ENCODE measurements at places on chromosomes 13 and 19.

DNA sequence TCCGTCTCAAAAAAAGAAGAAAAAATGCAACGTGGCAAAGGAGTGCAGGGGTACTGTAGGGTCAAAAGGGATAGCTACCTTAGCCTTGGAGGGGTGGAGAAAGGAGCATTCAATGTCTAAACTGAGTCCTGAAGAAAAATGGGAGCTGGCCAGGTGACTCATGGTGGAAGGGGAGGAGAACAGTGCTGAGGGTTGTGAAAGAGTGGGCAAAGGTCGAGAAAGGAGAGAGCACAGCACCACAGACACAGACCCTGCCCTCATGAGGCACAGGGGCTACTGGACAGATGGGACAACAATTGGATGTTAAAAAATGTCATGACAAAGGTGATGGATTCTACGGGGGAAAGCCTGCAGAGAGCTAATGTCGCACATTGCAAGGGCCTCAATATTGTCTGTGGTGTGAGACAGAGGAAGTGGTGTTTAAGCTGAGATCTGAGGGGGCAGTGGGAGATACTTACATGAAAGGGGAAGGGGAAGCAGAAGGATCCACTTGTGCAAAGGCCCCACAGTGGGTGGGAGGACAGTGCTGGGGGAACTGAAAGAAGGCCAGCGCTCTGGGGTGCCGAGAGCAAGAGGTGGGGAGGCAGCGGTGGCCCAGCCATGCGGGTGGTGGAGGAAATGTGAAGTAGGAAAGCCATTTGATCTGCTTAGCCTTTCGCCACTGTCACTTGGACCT, 42.9 kb upstream of the URAD start:
- DNase-seq, result no peak

GRCh38 chr13:97125810-97126738, 96.1 kb upstream of the MBNL2 start:
- DNase-seq, result peak; percentile 36

- no peak for DNase-seq
Measured at GRCh38 chr19:11296264-11296663, 304 bp downstream of the TSPAN16 start.

- no peak for DNase-seq
Measured at GRCh38 chr13:111114362-111115060, 599 bp upstream of the ARHGEF7 start.

DNA sequence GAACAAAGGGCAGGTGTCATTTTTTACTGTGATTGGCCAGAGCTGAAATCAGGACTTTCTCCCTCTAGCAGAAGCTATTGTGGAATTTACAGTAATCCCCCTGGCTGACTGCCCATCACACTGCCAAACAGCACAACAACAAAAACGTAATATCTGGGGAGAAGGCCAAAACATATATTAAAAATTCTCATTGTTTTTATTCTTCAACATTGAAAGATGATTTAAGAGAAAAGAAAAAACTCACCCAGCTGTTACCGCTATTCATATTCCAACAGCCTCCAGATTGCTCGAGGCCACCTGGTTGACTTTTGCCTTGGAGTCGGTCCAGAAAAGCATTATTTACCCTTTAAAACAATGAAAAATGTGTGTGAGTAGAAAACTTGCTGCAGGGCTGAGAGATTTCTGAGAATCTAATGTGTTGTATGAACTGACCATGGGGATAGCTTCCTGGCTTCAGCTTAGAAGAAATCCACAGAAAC, 97.2 kb downstream of the EPSTI1 start:
- peak; percentile 28 for DNase-seq

DNA sequence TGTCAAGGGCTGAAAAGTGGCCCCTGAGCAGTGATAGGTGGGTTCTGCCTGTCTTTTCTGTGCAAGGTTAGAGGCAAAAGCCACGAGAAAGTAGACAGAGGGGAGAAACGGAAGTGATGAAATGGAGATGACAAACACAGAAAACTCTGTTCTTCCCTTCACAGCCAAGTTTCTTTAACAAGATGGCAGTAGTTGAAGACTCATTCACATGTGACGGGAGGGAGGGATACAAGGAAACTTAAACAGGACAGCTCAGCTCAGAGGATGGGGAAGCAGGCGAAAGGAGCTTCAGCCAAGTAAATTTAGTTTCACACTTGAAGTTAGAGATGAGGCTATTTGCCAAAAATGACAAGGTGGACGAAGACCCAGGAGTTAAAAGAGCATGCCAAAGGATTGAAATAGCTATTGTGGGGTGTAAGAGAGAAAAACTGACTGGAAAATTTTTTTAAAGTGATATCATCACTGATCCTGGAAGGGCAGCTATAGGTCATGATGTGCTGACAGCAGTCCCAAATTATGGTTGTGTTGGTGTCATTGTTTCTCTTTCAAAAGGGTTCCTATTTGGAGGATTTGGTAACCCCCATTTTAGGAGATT, 347.9 kb downstream of the EFNB2 start:
- DNase-seq, result no peak

DNA sequence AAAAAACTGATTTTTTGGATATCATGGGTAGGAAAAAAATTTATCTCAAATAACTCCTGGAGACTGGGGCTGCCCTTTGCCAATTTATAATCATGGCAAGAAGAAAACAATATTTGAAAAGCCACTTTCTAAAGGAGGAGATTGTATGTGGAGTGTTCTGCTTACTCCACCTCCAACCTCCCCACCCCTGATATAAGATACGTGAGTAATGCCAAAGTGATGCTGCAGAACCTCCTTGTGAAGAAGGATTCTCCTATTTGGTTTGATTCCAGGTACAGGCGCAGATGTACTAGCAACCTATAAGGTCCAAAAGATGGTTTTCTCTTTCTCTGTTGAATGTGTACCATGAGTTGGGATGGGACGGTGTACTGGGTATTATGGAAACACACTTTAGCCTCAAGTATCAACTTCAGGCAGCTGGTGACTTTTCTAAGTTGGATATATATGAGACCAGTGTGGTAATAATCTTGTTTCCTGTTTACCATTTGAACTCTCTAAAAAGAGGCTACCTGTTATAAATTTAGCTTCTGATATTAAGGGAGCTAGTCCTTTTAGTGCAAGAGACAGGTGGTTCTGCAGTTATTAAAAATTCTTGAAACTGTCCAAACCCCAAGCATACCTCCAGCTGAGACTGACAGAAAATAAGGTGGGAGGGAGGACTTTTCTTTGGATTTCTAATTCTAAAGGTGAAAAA, 724.0 kb upstream of the MIR17HG start:
- no peak for DNase-seq

- no peak for DNase-seq
Measured at GRCh38 chr13:73697166-73697565, 437.0 kb downstream of the KLF12 start.

DNA sequence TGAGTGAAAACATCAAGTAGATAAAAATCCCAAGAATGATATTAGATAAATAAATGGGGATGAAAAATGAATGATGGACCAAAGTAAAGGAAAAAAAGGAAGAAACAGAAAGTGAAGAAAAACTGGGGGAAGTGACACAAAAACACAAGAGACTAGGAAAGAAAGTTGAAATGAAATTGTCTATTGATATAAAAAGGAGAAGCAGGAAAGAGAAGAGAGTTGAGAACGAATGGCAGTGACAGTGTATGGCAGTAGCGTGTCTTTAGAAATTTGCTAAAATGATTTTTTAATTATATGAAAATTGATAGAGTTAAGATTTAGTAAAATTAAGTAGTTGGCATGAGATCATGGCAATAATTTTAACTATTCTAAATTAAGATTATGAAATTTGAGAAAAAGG, 36.3 kb upstream of the SGCG start:
- no peak for DNase-seq

DNA sequence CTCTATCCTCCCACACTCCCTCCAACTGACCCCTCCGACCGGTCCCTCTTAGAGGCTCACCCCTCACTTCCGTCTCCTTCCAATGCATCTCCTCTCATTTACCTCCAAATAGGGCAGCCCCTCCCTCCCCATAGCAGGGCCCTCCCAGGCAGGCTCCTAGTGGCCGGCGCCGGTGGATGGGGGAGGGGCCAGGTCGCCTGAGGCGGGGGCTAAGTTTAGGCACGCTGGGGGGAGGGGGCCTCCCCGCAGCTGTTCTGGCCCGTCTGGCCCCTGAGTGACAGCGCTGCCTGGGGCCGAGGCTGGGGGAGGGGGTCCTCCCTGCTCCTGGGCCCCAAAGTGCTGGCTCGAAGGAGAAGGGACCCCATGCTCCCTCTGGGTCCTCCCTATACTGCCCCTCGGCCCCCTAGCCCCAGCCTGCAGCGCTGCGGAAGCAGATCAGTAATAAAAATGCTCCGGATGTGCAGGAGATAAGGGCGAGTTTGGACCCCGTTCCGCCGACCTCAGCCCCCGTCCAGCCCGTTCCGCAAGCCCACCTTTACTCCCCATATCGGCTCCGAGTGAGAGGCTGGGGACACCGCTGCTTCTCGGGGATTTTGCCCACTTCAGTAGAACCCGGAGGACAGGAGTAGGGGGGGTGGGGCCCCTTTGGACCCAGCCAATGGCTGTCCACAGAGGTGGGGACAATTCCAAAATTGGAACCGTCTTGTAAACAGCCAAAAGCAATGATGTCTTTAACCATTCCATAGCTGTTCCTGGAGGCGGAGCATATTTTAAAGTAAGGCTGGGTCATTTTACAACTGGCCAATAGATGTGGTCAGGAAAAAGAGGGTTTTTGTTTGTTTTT, 4.0 kb downstream of the RTN2 start:
- DNase-seq, result no peak

- DNase-seq, result no peak
Measured at GRCh38 chr19:1407528-1408299, at the start of gene DAZAP1. TSS of gene DAZAP1 (plus strand) at chr19:1407586. CDS start at chr19:1407774, 188 bp downstream.

DNA sequence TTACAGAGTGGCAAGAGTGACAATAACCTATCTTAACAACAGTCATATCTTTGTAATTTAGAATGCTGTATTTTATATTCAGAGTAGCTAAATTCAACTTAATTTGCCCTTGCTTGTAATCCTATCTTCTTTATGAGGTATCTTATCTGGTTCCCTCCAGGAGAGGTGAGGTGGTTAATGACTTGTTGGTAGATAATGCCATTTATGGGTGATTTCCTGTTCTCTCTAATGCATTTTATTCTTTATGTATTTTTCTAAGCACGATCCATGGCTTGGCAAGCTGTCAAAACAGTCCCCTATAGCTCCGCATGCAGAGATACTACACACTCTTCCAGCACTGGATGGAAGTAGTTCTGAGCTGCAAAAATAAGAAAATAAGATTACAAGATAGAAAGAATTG, 267.9 kb downstream of the LMO7 start:
- DNase-seq, result no peak

DNA sequence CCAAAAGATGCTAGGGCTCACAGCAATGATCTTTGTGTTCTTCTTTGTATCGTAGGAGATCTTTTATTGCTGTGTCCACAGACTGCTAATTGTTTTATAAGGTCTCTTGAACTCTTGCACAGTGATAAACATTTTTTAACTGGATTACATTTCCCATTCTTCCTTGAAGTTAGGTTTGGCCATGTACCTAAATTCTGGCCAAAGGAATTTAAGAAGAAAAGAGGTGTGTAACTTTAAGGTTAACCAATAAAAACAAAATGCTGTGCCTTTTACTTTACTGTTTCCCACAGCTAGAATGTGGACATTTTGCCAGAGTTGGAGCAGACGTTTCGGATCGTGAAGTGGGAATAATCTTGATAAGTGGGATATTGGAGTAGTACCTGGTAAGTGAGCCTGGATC, 82.6 kb upstream of the GPC6 start:
- no peak for DNase-seq

DNA sequence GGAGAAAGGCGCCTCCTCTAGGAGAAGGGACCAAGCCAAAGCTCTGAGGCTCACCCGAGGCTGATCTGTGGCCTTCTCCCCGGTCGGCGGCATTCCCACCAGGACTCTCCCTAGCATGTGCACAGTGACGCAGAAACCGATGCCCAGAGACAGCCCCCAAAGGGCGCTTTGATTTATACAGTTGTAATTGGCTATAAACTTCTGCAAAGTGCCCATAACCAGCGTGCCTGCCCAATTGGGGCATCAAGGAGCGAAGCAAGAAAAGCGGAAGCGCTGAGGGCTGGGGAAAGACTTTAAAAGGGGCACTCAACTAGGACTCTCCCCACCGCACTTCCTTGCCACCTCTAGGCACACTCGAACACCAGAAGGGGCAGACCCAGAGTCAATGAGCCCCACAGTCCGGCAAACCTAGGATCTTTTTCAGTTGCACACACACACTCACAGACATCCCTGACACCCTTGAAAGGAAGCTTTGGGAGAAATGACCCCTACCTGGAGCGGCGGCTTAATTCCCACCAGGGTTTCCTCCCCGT, 1.8 kb downstream of the CDX2 start:
- DNase-seq, result no peak

DNA sequence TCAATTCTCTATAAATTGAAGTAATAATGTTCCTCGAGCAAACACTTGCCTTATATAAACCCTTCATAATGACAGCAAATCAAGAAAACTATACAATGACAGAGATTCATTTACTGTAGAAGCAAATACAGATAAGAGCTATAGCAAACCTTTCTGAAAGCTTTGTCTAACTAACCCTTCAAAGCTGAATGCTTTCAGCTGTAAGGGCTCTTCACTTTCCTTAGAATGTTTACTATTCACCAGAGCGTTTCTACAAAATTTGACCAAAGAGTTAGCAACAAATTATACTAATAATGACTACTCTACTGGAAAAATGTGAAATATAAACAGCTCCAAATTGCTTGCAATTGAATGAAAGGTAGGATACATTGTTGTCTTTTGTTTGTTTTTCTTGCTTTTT, 218.1 kb downstream of the SLITRK5 start:
- DNase-seq, result no peak

DNA sequence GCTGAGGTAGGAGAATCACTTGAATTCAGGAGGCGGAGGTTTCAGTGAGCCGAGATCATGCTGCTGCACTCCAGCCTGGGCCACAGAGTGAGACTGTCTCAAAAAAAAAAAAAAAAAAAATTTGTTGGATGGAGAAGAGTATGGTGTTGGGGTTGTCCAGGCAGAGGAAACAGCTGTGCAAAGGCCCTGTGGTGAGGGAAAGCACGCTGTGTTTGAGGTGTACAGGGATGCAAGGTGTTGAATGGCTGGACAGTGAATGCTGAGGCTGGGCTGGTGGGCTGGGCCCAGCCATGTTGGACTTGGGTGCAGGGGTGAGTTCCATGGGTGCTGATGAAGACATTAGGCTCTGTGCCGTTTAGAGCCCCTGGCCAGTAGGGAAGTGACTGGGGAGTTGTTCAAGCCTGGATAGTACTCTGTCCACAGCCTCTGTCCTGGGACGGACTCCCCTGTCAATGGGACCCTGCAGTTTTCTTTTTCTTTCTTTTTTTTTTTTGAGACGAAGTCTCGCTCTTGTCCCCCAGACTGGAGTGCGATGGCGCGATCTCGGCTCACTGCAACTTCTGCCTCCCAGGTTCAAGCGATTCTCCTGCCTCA, 18.6 kb downstream of the PRR12 start:
- DNase-seq, result no peak

DNA sequence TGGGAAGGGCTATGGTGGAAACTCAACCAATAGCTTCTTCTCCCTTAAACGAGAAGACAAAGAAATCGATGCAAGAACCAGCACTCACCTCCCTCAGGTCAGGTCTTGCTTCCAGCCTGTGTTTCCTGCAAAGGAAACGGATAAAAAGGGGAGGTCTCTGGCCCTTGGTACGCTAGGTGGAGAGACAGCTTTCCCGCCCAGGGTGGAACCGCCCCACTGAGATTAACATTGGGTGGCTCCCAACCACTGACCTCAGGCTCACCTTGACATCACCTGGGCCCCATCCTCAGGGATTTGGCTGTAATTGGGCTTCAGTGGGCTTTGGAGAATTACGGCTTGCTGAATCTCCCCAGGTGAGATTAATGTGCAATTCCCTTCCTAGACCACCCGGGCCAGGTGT, at the start of gene NLRP7:
TSS of gene NLRP7 (minus strand) at position 150 of the 400 bp plus-strand sequence.
- DNase-seq, result no peak
